NCI-H446 (cell line): ENCODE measurements at places on chromosomes 5 and 9.

DNA sequence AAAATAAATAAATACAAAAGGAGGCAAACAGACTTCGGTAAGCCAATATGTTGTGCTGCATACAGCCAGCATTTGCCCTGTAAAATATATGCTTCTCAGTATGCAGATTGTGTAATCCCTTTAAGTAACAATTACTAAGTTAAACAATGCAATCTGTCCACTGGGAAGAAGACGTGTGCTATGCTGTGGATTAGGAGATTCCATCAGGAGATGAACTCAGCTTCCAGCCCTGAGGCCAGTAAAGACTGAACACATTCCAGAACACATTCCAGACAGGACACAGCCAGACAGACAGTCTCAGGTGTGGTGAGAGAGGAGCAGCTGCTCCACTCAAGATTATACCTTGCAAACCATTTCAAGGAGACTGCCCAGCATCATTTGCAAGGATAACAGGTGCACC, 97.8 kb downstream of the MPDZ start:
- DNase-seq = no peak

- DNase-seq = no peak
These were observed 39.6 kb upstream of the TRIM36 start for GRCh38 chr5:115209279-115209678.

- DNase-seq = no peak
These were observed 67.6 kb downstream of the FYB1 start for GRCh38 chr5:39151745-39152144.

- no peak for DNase-seq
These were observed 95.7 kb downstream of the ANKH start for GRCh38 chr5:14775857-14776256.

GRCh38 chr5:13987843-13988464, 43.5 kb upstream of the DNAH5 start:
- DNase-seq = peak; percentile 85
